H9 (cell line): ENCODE measurements at places on chromosomes 11 and 22.
A peak's percentile ranks its signal among the peaks of the same experiment; 100 is the strongest.

- no peak for DNase-seq
Observed at GRCh38 chr22:32073262-32073661, 30.2 kb downstream of the SLC5A1 start.

DNA sequence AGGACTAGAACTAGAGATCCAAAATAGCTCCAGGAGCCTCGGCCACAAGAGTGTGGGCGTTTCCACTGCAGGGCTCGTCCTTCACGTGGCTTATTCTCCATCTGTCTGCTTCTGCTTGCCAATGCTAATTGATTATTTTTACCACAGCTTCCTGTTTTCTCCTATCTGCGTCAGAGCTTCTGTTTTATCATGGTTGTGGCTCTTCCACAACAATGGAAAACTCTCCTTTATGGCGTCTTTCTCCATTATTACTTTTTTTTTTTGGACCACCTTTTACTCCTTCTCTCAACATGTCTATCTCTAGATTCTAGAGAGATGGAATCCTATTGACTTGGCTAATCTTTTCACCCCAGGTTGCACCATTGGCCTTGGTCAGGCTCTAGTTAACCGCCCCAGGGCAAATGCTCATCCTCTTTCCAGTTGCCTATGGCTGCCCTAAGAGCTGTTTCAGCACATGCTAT is 25.9 kb downstream of the CAT start:
- no peak for DNase-seq

DNA sequence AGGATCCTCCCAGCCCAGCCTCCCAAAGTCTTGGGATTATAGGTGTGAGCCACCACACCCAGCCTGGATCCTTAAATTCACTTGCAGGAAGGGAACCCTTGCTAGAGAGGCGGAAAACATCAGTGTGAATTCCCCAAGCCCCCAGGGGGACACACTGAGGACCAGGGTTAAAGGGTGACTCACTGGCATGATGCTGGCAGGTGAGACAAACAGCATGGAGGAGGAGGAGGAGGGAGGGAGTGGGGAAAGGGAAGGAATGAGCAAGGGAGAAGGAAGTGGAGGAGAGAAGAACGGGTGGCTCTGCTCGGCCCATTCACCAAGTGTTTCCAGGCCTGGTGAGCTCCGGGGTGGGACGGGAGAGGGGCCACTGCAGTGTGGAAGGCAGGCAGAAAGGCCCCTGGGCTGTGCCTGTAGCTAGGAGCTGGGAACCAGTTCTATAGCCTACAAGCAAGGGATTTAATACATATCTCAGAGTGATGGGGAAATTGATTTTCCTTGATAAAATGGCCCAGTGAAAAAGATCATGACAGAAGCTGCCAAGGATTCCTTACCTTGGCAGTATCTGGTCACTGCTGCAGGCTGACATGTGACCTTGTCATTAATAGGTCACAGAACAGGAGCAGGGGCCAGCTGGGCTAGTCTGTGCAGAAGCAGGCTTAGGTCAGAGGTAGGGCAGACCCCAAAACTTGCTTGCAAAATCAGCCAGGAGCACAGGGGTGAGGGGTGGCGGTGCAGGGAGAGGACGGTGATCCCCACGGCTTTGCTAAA is 370.2 kb downstream of the SHANK2 start:
- DNase-seq = no peak

DNA sequence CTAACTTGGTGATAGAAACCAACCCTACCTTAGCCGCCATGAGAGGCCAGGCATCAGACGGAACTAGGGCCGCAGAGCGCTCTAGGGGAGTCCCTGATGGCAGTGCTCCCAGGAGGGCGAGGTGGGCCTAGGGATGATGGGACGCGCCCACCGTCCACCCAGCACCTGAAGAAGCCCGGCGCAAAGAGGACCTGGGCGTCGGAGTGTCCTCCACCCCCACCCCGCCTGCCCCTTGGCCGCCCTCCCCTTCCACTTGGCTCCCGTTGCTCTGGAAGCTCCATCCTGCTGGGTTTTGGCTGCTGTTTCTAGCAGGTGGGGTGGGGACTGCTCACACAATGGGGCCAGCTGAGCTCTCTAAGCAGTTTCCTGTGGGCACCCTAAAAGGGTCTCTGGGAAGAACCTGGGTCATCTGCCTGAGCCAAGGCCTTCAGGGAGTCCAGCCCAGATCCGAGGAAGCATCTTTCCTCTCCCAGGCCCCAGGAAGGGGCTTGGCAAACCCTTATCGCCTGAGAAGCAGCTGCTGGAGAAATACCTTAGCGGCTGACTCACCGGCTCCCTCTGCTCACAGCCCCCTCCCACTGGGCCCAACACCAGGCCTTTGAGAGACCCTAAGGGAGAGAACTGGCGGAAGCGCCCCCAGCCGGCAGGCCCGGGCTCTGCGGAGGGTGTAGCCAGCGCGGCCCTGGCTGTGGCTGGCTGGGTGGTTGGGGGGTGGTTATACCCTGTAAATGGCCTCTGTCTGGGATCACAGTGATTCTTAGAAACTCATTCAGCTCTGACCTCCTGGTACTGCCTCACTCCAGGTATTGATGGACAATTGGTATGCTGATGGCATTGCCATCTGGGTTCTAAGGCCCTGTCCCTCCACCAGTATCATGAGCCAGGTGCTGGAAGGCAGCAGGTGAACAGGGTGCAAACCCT is 19.3 kb downstream of the CREB3L1 start:
- peak; percentile 97 for DNase-seq

DNA sequence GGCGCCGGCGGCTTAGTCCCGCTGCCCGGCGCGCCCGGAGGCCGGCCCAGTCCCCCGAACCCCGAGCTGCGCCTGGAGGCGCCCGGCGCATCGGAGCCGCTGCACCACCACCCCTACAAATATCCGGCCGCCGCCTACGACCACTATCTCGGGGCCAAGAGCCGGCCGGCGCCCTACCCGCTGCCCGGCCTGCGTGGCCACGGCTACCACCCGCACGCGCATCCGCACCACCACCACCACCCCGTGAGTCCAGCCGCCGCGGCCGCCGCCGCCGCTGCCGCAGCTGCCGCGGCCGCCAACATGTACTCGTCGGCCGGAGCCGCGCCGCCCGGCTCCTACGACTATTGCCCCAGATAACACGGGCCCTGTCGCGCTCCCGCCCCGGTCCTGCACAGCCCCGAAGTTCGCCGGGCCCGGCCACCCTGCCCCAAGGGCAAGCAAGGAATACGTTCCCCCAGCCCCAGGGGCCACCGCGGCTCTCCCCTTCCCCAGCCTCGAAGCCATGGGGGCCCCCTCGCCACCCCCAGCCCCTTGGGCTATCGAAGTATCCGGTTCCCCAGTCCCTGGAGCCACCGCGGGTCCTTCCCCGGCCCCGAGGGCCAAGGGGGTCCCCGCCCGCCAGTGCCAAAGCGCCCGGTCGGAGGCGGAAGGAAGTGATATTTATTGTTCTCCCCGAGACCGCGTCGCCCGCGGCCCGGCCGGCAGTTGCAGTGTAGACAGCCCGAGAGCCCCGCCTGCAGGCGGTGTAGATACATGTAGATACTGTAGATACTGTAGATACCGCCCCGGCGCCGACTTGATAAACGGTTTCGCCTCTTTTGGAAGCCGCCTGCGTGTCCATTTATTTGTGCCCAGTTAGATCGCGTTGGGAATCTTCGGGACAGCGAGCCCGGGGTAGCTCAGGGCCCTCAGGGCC is 6.2 kb downstream of the TBX1 start:
- peak; percentile 68 for DNase-seq
